Activated CD4-positive, alpha-beta T cell treated with anti-CD3 and anti-CD28 coated beads for 4 hours (primary cell): ENCODE measurements at places on chromosomes 7 and 10.
A peak's percentile ranks its signal among the peaks of the same experiment; 100 is the strongest.

- no peak for DNase-seq
Observed at GRCh38 chr10:70890917-70891431, 2.6 kb upstream of the PCBD1 start.

DNA sequence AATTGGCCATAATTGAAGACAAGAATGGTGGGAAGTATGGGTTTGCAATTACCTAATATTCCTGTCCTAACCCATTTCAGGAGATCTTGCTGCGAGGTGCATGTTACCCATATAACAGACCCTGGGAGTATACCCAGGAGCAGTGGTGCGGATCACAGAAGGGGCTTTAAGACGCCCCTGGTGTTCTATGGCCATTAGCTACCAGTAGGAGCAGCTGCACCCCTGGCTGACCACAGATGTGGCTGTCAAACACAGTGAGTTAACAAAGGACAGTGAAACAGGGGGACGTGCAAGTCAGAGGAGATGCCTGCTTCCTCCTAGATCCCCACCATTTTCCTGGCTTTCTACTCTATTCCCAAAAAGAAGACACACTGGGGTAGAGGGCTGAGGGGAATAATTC, 25.2 kb downstream of the AOC1 start:
- DNase-seq = no peak

- no peak for DNase-seq
Observed at GRCh38 chr10:290026-290725, 154.9 kb downstream of the ZMYND11 start.

- no peak for DNase-seq
Observed at GRCh38 chr7:51263631-51264484, 52.8 kb downstream of the COBL start.

DNA sequence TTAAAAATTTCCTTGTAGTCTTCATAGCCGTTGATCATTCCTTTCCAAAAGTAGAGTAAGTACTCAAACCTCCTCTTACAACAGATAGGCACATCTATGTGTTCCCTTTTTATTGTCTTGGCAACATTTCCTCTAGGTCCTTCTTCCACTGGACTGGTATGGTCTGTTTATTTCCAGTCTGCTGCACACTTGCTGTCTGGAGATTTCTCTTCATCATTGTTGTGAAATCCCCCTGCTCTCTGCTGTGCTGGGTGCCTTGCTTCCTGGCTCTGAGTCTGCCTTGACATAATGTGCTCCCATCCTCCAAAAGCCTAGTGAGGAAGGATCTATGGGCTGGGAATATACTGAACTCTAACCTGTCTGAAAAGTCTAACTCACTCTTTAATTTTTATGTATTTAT, 545.3 kb upstream of the VSTM2A start:
- no peak for DNase-seq

GRCh38 chr7:38142736-38143135, 35.3 kb upstream of the STARD3NL start:
- no peak for DNase-seq

DNA sequence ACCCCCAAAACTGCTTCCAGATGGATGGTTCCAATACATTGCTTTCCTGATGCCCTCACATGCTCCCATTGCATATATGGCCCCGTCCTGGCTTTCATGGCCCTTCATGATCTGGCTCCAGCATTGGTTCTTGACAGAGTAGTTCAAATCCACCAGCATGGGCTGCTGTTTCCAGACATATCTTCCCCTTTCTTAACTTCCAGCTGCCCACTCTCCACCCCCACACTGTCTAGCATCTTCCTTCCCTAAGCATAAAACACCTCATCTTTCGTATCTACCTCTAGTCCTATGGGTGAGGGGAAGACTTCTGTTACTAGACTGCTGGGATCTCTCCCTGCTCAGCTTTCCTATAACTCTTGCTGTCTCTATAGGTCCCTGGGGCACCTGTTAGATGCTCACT, 13.2 kb upstream of the GOLGA7B start:
- DNase-seq = no peak

DNA sequence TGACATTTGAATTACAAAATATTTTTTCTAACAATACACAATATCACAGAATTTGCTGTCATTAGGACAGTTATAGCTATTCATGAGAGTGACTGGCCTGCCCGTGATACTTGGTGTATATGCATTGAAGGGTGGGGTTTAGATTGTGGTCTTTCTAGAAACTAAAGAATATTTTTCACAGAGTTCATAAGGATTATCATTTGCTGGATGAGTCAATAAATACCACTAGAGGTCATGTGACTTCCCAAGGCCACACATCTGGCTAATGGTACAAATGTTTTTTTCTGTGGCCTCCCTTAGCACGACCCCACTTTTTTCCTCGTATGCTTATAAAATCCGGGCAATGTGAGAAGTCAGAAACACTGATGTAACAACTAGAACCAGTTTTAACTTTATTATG, 5.2 kb downstream of the OPTN start:
- DNase-seq = no peak

DNA sequence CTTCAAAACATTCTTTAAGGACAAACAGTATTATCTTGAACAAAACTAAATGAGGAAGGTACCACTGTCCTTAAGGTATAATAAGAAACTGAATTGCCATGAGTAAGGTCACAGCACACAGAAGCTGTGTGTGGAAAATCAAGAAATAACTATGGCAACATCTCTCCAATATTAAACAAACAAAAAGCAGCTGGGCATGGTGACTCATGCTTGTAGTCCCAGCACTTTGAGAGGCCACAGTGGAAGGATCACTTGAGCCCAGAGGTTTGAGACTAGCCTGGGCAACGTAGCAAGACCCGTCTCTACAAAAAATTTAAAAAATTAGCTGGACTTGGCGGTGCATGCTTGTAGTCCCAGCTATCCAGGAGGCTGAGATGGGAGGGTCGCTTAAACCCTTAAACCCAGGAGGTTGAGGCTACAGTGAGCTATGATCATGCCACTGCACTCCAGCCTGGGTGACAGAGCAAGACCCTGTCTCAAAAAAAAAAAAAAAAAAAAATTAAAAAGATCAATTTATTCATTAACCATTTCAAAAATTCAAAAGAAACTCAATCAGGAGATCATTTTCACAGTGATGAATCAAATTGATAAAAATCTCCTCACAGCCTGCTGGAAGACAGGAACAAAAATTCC, 195.4 kb downstream of the SKIDA1 start:
- no peak for DNase-seq

- DNase-seq = no peak
Observed at GRCh38 chr10:49176310-49177268, 11.6 kb downstream of the TMEM273 start.

GRCh38 chr10:7788639-7789286, 786 bp downstream of the ATP5F1C start:
- no peak for DNase-seq

DNA sequence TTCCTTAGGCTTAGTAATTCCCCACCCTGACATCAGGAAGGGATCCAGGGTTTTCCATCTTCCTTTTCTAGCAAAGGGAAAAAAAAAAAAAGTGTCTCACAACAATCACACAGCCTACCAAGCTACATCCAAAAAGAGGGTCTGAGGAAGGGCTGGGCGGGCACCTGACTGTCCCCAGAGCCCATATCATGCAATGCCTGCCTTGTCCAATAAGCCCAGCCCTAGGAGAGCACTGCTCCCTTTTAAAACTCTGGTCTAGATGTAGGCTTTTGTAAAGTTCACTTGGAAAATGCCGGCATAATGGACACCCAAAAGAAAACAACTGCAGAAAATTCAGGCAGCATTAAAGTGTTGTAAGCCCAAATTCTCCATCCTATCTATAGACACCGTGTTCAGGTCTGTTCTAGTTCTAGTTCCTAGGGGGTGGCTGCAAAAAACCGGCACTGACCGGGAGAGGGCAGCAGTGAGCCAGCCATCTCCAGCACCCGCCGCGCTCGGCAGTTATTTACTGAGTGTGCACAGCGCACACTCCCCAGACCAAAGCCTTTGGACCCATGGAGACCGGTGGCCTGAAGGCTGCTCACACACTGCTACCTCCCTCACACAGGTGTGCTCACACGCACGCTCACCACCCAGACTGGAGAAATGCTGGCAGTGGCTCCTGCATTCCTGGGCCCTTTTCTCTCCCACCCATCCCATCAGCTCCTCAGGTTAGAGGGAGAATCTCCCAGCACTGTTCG, 48.7 kb downstream of the PODXL start:
- DNase-seq = peak; percentile 81

DNA sequence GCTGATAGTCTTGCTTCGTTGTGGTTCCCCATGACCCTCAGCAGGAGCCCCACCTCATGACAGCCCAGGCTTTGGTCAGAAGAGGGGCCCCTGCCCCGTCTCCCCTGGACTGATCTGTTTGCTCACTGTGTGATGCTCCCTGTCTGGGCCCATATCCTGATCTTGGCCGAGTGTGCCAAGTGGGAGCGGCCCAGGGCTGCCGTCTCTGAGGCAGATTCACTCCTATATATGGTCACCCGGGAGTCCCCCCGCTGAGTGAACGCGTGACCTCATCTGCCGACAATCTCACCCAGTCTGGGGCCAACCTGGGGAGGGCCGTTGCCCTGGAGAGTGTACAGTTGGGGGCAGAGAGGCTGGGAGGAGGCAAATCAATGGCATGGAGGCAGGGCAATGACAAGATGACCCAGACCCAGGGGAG, 34.5 kb downstream of the PPIF start:
- no peak for DNase-seq

DNA sequence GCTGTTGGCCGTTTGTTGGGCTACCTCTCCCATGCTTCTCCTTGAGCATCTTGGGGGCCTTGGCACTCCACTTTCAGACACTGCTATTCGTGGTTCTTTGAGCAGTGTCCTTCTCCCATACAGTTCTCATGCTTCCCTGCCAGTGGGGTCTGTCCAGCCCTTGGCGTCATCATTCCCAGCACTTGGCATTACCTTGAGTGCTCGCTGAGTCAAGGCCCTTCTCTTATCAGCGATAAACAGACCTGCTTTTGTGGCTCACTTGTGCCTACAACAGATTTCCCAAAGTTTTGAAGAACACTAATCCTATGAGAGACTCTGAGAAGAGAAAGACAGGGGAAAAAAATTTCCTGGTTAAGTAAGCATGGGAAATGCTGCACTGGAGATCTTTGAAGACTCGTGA, 85.3 kb downstream of the NOC3L start:
- no peak for DNase-seq

GRCh38 chr7:44755698-44756627, 7.3 kb downstream of the ZMIZ2 start:
- no peak for DNase-seq

GRCh38 chr7:140231771-140232491, 55.1 kb upstream of the KDM7A start:
- DNase-seq = peak; percentile 43

- peak; percentile 43 for DNase-seq
Observed at GRCh38 chr7:128347647-128348097, 4.0 kb upstream of the RBM28 start.

DNA sequence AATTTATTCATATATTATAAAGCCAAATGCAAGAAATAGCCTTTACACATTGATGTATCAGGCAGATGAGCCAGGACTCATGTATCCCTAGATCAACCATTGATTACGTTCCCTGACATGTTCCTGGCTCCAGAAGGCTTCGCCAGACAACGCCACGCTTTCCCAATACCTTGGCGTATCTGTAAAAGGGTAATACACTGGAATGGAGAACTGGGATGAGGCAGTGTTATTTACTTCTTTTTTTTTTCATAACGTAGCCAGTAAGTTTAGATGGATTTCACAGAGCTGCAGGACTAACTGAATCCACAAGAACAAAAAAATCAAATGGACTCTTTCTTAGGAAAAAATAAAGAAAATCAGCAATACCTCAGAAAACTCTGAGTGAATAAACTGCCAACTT, 588.1 kb upstream of the SEMA3D start:
- no peak for DNase-seq

DNA sequence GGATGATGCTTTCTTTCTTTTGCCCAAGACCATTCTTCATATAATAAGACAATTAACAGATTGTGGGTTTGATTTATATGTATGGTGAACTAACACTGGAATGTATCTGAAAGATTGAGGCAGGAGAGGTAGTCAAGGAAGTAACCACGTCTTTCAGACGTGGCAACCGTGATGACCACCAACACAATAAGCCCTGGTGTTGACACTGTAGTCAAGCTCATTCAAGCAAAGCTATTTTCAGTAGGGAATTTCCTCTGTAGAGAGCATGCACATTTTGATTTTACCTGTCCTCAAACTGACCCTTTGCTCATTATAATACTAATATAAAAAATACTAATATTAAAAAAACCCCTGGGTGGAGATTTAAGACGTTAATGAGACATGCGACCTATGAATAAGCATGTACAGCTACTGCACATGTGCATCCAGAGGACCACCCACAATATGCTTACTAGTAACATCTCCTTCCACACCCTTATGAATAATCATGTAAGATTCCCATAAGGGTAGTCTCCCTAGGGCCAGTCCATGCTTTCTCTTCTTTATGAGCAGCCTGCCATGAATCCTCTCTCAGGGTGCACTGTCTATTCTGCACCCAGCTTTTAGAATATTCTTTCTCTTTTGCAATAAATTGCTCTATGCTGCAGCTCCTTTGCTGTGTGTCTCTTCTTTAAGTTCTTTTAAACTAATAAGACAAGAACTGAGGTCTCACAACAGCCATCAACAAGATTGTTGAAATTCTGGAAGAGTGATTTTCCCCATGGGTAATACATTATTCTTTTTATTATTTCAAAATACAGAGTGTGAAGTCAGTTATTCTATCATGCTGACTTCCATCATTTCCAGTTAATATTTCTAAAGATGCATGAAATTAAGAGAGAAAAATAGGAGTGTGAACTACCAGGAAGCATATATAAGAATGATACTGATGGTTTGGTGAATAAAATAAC, 151.3 kb upstream of the NPVF start:
- DNase-seq = no peak

DNA sequence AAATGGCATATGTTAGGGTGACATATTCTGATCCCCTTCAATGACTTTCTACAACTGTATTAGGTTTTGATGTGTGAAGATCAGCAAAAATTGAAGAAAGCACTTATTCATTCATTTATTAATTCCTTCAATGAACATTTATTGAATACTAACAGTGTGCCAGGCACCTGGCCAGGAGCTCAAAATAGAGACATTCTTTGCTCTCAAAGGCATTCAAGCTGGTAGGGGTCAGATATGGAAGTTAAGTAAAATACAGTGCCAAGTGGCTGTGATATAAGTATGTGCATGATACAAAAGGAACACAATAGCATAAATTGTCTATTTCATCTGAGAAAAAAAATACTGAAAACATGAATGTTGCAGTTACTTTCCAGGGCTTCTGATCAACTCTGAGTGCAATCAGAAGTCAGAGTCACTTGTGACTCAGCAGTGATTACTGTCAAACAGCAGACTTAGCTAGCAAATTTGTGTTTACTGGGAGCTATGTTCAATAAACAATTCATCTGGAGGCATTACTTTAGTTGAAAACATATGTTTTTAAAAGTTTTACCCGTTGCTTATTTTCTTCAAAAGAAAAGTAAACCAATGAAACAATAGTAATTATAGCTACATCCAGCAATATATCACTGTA, 60.4 kb upstream of the CACNB2 start:
- no peak for DNase-seq

- DNase-seq = no peak
Observed at GRCh38 chr10:11887381-11888227, 64.4 kb downstream of the PROSER2 start.

- no peak for DNase-seq
Observed at GRCh38 chr10:18437486-18437885, 213.9 kb downstream of the NSUN6 start.

- no peak for DNase-seq
Observed at GRCh38 chr10:35316218-35316967, 19.9 kb upstream of the CCNY start.

- DNase-seq = no peak
Observed at GRCh38 chr10:43673471-43673870, 24.8 kb upstream of the ZNF32 start.
